NCI-H1105 treated with DMSO at 0.1 percent for 48 hours (cell line): ENCODE measurements at places on chromosomes 11 and 22.

GRCh38 chr11:130024361-130024760 is 21.7 kb upstream of the PRDM10 start:
- no peak for DNase-seq

DNA sequence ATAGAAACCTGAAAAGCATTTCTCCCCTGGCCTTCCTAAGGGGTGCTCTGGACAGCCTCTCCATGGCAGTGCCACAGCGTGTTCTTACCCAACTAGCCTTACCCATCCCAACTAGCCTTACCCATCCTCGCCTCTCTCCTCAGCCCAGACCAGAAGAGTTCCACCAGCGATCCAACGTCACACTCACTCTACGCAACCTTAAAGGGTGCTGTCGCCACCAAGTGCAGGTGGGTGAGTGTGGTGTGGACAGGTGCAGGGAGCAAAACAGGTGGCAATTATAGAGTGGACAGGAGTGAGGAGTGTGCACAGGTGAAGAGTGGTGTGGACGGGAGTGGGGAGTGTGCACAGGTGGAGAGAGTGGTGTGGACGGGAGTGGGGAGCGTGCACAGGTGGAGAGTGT is 17.8 kb downstream of the TMEM121B start:
- DNase-seq: no peak

DNA sequence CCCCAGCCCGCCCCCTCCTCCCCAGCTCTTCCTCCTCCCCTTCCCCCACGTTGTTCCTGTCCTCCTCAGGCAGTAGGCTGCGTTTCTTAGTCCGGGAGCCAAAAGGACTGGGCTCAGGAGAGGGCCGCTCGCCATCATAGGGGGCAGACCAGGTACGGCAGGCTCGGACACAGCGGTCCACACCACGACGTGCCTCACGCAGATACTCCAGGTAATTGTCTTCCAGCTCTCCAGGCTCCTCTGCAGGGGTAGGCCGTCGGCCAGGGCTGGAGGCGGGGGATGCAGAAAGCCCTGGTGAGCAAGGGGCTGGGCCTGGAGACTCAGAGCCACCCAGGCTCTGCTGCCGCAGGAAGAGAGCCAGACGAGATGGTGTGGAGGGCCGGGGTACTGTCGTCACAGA is 12.4 kb downstream of the C11orf42 start:
- no peak for DNase-seq

DNA sequence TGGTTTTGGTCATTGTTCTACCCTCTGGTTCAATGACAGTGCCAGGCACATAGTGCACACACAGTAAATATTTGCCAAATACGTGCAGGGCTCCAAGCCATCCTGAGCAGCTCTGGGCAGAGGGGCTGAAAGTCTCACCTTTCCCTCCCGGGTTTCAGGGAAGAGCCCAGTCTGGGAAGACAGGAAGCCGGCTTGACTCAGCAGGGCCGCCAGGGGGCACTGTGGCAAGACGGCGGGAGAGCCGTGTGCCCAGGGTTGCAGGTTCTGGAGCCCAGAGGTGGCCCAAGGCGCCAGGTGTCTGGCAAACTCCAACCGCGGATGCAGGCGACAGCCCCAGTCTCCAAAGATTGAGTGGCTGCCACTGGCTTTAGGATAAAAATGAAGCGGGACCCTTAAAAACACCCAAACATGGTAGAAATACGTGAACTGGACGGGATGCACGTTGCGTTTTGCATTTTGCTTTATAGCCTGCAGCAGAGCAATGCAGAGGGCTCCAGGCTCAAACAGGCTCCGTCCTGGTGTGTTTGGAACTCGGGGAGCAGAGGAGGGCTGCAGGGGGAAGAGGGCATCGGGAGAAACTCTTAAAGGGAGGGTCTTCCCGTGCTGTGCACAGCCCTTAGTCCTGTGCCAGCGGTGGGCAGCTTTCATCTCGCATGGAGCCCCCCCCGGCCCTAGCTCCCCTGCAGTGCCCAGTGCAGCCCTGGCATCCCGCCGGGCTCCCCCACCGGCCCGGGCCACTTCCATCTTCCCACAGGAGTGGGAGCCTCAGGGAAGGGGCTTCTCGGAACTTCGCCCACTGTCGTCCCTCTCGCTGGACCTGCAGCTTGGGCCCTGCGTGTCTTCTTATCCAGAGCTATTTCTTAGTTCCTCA is 10.7 kb downstream of the KRTAP5-5 start:
- peak; percentile 69 for DNase-seq

DNA sequence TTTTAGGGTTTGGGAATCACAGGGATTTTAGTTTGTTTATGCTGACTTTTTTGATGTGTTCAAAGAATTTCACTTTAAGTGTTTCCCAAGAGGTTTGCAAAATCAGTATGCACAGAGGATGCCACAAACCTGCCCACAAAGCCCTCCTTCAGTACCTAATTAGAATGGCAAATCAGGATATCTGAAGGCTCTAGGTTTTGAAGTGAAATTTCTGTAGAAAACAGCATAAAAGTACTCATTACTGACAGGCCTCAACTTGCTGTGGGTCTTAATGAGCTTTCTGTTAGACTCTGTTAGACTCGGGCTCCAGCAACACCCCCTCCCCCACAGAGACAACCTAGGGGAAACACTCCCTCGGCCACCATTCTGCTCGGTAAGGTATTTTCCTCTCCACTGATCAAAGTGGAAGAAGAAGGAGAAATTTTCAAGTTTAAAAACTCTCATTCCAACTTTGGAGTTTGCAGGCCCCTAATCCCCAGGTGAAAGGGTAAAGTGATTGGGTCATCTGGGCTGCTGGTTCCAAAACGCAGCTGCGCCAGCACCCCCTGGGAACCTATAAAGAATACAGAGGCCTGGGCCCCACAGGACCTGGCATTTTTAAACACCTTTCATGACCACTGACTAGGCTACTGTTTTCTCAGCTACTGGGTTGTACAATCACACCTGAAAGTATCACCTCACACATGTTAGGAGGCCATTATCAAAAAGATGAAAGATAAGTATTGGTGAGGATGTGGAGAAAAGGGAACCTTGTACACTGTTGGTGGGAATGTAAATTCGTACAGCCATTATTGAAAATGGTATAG is 67.5 kb downstream of the PLEKHA7 start:
- DNase-seq: peak; percentile 53

- DNase-seq: no peak
Measured at GRCh38 chr11:127890030-127890615, 697.2 kb downstream of the ETS1 start.
